Activated T-helper 17 cell treated with anti-CD3 and anti-CD28 coated beads, Interleukin-2, amount 50 U/mL, for 72 hours (primary cell): ENCODE measurements at places on chromosomes 6 and 20.

GRCh38 chr6:43710576-43710975 is 23.0 kb upstream of the MRPS18A start:
- no peak for ATAC-seq

GRCh38 chr20:10669843-10670446 is 3.9 kb downstream of the JAG1 start:
- ATAC-seq: no peak

DNA sequence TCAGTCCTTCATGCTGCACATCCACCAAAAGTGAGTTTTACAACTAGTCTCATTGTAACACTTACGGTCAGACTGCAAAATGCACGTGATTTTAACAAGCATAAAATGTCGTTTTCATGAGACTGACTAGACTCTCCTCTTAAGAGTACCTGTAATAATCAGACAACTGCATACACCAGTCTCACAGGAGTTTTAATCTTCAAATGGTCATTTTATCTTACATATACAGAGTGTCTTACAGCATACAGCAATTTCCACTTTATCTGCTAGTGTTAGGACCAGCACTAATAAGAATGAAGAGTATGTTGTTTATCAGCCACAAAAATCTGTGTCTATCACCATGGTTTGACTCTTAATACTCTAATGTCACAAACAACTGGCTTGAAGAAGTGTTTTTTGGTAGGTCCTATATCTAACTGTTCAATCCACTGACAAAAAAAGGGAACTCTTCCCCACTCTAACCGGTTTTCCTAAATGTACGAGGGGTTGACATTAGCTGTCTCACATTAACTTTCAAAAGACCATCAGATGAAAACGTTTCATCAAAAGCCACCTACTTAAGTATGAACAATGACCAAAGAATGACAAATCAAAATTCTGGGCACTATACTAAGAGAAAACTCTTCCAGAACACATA is 1.5 kb upstream of the ASF1A start:
- ATAC-seq: no peak

GRCh38 chr6:170289180-170289931 is 1.5 kb downstream of the DLL1 start:
- peak; percentile 41 for ATAC-seq

DNA sequence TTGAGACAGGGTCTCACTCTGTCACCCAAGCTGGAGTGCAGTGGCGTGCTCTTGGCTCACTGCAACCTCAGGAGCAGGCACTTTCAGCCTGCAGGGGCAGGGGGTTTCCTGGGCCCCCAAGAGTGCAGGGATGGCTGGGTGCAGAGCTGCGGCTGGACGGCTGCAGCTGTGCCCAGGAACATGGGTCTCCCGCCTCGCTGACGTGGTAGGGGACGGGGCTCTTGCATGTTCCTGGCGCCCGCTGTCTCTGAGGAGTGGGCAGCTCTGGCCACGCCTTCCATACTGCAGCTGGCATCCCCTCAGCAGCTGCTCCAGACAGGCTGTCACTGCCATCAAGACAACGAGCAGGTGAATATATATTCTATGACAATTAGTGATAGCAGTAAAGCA is 2.2 kb upstream of the DEK start:
- no peak for ATAC-seq
